Activated CD4-positive, alpha-beta memory T cell treated with anti-CD3 and anti-CD28 coated beads, Interleukin-2, amount 10 ng/mL, durations not matched to agents 7 days and 5 days (primary cell): ENCODE measurements at places on chromosomes 4 and X.

DNA sequence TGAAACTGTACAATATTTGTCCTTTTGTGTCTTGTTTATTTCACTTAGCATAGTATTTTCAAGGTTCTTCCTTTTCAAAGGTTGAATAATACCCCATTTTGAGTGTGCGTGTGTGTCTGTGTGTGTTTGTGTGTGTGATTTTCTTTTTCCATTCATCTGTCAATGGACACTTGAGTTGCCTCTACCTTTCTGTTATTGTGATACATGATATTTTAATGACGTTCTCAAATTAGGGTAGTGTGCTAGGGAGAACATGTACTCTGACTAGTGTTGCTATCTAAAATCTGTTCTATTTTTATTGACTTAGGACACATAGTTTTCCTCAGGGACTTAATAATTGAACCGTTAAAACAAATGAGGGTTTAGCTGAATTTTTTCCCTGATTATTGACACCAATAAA lies 9.9 kb downstream of the MMRN1 start:
- no peaks in the 10 kb centered on the region for H3K4me1 ChIP-seq
- DNase-seq: no peak
- peaks cover 5% of the 10 kb centered on the region for H3K27me3 ChIP-seq
- H3K4me3 ChIP-seq: no peak overlapping the region

DNA sequence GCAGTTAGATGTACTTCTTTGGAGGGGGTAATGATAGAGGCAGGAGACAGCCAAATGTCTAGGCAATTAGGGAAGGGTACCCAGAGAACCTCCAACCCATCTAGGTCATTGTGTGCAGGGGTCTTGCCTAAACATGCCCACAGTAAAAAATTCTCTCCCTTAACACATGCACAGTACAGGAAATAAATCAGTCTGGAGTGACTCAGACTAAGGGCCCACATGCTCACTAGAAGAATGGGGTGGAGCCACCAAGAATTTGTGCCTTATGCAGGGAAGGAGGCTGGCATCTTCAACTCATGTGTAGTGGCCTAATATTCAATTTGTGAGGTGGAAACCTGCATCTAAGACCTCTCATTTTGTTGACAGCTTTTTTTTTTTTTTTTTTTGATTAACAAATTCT lies 945.3 kb upstream of the GRIA3 start:
- no peak overlapping the region for H3K27ac ChIP-seq
- no peaks in the 10 kb centered on the region for H3K36me3 ChIP-seq
- H3K4me1 ChIP-seq: no peaks in the 10 kb centered on the region
- H3K27me3 ChIP-seq: no peaks in the 10 kb centered on the region

DNA sequence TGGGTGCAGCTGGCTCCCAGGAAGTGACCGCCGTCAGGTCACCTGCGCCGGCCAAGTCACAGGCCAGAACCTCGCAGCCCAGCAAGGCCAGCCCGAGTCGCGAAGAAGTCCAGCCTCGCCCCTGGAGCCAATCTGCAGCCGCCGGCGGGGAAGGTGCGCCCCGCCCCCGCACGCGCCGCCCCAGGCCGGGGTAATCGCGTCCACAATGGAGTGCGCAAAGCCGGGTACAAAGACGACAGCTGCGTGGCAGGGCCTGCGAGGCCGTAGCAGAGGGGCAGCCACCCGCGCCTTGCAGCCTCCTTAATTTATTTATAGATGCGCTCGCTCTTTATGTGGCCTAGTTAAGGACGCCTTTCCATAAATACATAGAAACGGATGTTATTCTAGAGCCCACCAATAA lies 139.4 kb upstream of the CPEB2 start:
- H3K27ac ChIP-seq: no peak overlapping the region
- H3K4me1 ChIP-seq: no peaks in the 10 kb centered on the region
- no peak for DNase-seq
- no peak overlapping the region for H3K4me3 ChIP-seq
- H3K27me3 ChIP-seq: no peaks in the 10 kb centered on the region

DNA sequence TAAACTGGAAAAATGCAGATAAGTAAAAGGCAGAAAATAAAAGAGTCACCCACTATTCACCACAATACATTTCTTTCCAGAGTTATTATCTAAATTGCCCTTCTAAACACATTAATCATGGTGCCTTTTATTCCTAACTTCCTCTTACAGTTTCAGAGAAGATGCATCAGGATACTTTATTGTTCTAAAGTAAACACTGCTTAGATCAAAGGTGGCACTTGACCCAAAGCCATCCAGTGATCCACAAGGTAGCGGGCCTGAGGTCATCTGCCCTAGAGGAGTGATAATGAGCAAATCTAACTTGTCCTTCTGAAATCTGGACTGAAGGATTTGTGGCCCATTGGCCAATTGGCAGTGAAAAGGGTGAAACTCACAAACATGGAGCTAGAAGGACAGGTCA lies 12.0 kb upstream of the TMEM154 start:
- H3K36me3 ChIP-seq: peaks cover 4% of the 10 kb centered on the region
- no peak for DNase-seq
- peaks cover 10% of the 10 kb centered on the region for H3K4me1 ChIP-seq
- peaks cover 9% of the 10 kb centered on the region for H3K27me3 ChIP-seq
- no peak overlapping the region for H3K4me3 ChIP-seq
- no peak overlapping the region for H3K27ac ChIP-seq

- no peaks in the 10 kb centered on the region for H3K36me3 ChIP-seq
- no peak overlapping the region for H3K27ac ChIP-seq
- H3K27me3 ChIP-seq: peaks cover 26% of the 10 kb centered on the region
Observed at GRCh38 chr4:143346206-143346605, 9.5 kb downstream of the GAB1 start.

DNA sequence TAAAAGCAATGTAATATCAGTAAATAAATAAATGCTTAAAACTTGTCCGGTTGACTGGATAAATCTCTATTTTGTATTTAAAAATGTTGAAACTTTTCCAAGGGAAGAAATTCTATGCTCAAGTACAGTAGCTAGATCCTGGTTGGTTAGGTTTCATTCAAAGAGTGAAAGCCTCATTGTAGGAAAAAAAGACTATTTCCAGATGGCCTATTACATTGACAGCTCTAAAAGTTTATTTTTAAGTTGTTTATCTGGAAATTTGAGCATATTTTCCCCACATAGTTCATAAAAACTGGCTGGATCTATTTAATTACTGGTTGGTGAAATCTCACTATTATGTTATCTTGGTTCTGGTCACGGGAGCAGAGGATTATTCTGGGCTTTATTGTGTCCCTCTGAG lies 38.0 kb downstream of the FRAS1 start:
- no peak overlapping the region for H3K27ac ChIP-seq
- no peak for DNase-seq
- H3K27me3 ChIP-seq: peaks cover 4% of the 10 kb centered on the region
- no peaks in the 10 kb centered on the region for H3K4me1 ChIP-seq
- no peak overlapping the region for H3K4me3 ChIP-seq

DNA sequence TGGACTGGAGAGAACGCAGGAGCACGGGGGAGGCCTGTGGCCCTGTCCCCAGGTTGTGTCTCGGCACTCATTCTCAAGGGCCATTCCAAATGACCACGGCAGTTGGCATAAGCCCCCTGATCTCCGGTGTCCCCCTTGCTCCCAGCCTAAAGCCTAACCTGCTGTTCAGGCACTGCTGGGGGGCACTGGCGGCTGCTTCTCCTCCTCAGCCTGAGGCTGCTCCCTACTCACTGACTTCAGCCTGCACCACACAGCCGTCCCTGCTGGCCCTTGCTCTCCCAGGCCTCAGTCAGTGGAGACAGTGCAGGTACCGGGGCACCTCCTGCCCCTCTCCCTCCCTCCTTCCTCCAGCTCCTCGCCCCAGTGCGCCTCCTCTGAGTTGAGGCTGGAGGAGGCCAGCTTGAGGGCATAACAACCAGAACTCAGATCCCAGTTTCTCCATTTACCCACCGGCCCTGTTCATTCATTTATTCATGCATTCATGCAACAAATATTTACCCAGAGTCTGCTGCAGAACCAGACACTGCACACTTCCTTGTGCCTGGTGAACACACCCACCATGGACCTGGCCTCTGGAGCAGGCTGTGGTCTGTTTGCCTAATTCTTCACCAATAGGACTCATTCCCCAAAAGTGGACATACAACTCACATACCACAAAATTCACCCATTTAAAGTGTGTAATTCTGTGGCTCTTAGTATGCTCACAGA lies 65.0 kb downstream of the CPZ start:
- H3K4me1 ChIP-seq: no peaks in the 10 kb centered on the region
- H3K27ac ChIP-seq: no peak overlapping the region

DNA sequence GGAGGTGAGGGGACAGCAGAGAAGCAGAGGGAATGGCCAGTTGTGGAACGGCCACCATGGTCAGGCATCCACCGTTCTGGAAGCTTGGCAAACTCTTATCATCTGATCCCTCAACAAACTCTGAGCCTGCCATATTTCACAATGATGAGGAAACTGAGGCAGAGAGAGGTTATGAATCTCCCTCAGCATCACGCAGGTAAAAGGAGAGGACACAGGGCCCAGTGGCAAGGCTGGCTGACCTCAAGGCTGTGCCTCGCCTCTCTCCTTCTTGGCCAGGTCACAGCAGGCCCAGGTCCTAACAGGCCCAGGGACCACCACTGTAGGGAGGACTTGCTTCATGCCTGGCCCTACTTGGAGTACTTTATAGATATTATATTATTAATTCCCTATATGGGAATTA lies 242.8 kb downstream of the EVC2 start:
- H3K4me1 ChIP-seq: no peaks in the 10 kb centered on the region
- H3K4me3 ChIP-seq: no peak overlapping the region

DNA sequence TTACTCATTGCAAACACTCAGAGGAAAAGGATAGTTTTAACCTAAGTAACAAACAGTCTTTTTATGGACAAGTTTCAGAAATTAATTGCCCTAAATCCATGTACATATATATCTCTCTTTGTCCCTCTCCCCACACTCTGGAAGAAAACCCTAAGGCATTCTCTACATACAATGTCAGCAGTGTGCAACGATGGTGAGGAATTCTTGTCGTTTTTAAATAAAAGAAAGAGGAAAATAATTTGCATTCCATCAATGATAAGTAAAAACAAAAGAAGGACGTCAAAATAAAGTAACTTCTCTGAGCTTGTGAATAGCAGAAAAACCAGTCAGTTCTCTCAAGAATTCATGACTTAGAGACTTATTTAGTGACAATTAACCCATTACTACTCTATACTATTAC lies 550.5 kb upstream of the DIPK2B start:
- no peak for DNase-seq
- peaks cover 34% of the 10 kb centered on the region for H3K36me3 ChIP-seq
- peaks cover 39% of the 10 kb centered on the region for H3K4me1 ChIP-seq
- H3K27ac ChIP-seq: no peak overlapping the region
- H3K27me3 ChIP-seq: no peaks in the 10 kb centered on the region
- H3K4me3 ChIP-seq: no peak overlapping the region

DNA sequence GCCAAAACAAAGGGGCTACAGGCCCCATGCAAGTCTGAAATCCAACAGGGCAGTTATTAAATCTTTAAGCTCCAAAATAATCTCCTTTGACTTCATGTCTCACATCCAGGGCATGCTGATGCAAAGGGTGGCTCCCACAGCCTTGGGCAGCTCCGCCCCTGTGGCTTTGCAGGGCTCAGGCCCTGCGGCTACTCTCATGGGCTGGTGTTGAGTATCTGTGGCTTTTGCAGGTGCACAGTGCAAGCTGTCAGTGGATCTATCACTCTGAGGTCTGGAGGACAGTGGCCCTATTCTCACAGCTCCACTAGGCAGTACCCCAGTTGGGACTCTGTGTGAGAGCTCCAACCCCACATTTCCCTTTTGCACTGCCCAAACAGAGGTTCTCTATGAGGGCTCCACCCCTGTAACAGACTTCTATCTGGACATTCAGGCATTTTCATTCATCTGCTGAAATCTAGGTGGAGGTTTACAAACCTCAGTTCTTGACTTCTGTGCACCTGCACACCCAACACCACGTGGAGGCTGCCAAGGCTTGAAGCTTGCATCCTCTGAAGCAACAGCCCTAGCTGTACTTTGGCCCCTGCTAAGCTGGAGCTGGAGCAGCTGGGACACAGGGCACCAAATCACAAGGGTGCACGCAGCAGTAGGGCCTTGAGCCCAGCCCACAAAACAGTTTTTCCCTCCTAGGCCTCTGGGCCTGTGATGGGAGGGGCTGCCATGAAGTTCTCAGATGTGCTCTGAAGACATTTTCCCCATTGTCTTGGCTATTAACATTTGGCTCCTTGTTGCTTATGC lies 154.8 kb upstream of the PDE5A start:
- H3K36me3 ChIP-seq: no peaks in the 10 kb centered on the region
- H3K27me3 ChIP-seq: no peaks in the 10 kb centered on the region
- no peak overlapping the region for H3K4me3 ChIP-seq
- H3K27ac ChIP-seq: no peak overlapping the region
- DNase-seq: no peak
